ENCODE measurements at places on chromosomes 11 and 22.

GRCh38 chr11:68655406-68655805 lies 28.9 kb upstream of the GAL start:
- H3K27ac ChIP-seq, result no peak overlapping the region
- no peak for DNase-seq
- no peak overlapping the region for H3K4me3 ChIP-seq
- H3K4me1 ChIP-seq, result no peaks in the 10 kb centered on the region
- H3K36me3 ChIP-seq, result no peaks in the 10 kb centered on the region

GRCh38 chr22:17938484-17938924 lies 85.9 kb downstream of the MICAL3 start:
- H3K27ac ChIP-seq, result no peak overlapping the region
- no peaks in the 10 kb centered on the region for H3K4me1 ChIP-seq
- DNase-seq, result no peak

DNA sequence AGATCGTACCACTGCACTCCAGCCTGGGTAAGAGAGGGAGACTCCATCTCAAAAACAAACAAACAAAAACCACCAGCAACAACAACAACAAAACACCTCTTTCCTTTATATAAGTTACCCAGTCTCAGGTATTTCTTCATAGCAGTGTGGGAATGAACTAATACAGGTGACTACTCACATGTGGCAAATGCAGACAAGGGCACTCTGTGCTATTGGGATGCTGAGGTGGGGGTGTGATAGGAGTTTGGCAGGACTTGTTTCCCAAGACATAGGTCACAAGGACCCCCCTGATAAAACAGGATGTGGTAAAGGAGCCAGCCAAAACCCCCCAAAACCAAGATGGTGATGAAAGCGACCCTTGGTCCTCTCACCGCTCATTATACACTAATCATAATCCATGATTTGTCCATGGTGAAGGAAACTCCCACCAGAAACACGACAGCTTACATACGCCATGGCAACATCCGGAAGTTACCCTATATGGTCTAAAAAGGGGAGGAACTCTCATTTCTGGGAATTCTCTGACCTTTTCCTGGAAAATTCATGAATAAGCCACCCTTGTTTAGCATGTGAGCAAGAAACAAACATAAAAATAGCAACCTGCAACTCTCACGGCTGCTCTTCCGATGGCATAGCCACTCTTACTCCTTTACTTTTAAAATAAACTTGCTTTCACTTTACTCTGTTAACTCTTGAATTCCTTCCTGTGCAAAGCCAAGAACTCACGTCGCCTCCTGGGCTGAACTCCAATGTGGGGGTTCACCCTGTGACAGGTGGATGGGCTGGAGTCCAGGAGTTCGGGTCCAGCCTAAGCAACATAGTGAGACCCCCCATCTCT lies 18.8 kb upstream of the INCENP start:
- H3K36me3 ChIP-seq, result no peaks in the 10 kb centered on the region
- peaks cover 14% of the 10 kb centered on the region for H3K4me1 ChIP-seq
- H3K27ac ChIP-seq, result peak overlapping the region; percentile 81

GRCh38 chr22:42696331-42696967 lies 24.2 kb downstream of the A4GALT start:
- H3K4me1 ChIP-seq, result no peaks in the 10 kb centered on the region
- no peaks in the 10 kb centered on the region for H3K36me3 ChIP-seq
- no peak for DNase-seq
- no peaks in the 10 kb centered on the region for H3K27me3 ChIP-seq
- H3K4me3 ChIP-seq, result no peak overlapping the region

DNA sequence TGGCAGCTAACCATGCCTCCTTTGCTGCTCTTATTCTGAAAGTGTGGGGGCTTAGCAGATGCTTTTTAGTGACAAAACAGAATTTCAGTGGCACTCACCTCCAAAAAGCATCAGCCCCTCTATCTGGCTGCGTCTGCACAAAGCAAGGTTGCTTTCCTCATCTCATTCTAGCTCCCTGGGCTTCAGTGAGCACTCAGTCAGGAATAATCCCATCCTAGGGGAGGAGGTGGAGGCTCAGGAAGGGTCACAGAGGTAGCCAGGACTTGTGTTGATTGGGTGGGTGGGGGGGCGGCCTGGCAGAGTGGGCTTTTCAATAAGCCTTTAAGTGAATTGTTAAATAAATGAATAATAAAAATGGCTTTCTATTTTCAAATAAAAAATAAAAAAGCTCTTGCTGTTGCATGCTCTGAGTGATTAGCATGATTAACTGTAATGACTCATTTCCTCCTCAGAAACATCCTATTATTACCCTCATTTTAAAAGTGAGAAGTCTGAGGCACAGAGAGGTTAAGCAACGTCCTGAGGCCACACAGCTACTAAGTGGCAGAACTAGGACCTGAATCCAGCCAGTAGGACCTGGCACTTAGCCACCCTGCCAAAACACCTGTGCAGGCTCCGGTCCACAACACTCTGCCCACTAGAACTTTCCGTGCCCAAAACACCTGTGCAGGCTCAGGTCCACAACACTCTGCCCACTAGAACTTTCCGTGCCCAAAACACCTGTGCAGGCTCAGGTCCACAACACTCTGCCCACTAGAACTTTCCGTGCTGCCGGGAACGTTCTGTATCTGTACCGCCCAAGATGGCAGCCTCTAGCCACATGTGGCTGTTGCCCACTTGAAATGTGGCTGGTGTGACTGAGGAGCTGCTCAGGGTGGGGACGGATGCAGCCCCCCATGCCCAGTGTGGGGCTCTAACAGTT lies 5.5 kb downstream of the B3GAT1 start:
- H3K27ac ChIP-seq, result no peak overlapping the region
- DNase-seq, result no peak
- H3K4me3 ChIP-seq, result no peak overlapping the region
- peaks cover 27% of the 10 kb centered on the region for H3K27me3 ChIP-seq

GRCh38 chr11:43950311-43950855 lies 7.9 kb downstream of the C11orf96 start:
- no peak overlapping the region for H3K27ac ChIP-seq
- no peaks in the 10 kb centered on the region for H3K36me3 ChIP-seq
- H3K4me1 ChIP-seq, result no peaks in the 10 kb centered on the region
- H3K4me3 ChIP-seq, result no peak overlapping the region
- DNase-seq, result no peak
- H3K27me3 ChIP-seq, result peaks cover 37% of the 10 kb centered on the region

DNA sequence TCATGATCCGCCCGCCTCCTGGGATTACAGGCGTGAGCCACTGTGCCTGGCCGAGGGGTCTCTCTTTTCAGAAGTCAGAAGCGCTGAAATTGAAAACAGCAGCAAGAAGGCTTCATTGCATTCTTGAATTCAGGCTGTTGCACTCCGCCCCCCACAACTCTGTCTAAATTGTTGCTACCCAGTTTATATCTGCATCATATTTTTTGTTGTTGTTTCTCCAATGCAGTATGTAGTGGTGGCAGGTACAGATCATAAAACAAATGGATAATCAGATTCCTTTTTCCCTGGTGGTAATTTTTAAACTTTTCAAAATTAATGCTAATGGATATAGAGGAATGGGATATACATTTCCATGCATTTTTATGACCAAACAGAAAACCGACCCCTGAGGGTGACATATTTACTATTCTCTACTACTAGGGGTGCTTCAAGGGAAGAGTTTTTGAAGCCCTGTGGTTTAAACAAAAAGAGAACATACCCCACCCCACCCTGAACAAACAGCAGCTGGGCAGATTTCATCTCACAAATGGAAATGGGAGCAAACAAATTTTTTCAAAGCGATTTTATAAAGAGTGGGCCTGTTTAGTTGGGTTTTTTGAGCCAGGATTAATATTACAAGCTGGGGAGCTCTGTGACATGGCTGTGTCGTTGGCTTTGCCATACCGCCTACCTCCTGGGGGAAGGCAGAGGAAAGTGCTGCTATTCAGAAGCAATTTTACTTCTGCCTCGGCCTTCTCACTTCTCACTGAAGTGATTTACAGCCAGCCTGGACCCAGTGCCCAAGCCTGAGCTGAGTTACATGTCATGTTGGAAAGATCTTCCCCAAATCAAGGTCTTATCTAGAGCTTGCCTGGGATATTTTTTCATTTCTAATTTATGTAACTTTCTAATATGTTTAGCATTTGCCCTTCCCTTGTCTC lies 16.0 kb upstream of the TMA7B start:
- DNase-seq, result no peak
- no peaks in the 10 kb centered on the region for H3K27me3 ChIP-seq
- H3K4me3 ChIP-seq, result peak overlapping the region; percentile 71
- peak overlapping the region; percentile 76 for H3K27ac ChIP-seq

GRCh38 chr11:61666684-61667297 lies 13.4 kb upstream of the DAGLA start:
- no peak overlapping the region for H3K27ac ChIP-seq
- no peaks in the 10 kb centered on the region for H3K4me1 ChIP-seq
- no peak for DNase-seq

GRCh38 chr11:113564527-113565130 lies 89.4 kb upstream of the DRD2 start:
- no peaks in the 10 kb centered on the region for H3K27me3 ChIP-seq
- peaks cover 30% of the 10 kb centered on the region for H3K4me1 ChIP-seq
- no peak overlapping the region for H3K27ac ChIP-seq
- H3K4me3 ChIP-seq, result no peak overlapping the region
- DNase-seq, result no peak
- H3K36me3 ChIP-seq, result no peaks in the 10 kb centered on the region

- H3K27me3 ChIP-seq, result peaks cover 3% of the 10 kb centered on the region
- no peak for DNase-seq
- H3K27ac ChIP-seq, result no peak overlapping the region
- H3K4me3 ChIP-seq, result no peak overlapping the region
- H3K4me1 ChIP-seq, result no peaks in the 10 kb centered on the region
Measured at GRCh38 chr11:92955860-92956259, 13.6 kb upstream of the MTNR1B start.

- H3K27ac ChIP-seq, result no peak overlapping the region
- H3K4me1 ChIP-seq, result no peaks in the 10 kb centered on the region
- no peaks in the 10 kb centered on the region for H3K27me3 ChIP-seq
- H3K36me3 ChIP-seq, result no peaks in the 10 kb centered on the region
- DNase-seq, result no peak
- no peak overlapping the region for H3K4me3 ChIP-seq
Measured at GRCh38 chr11:131481971-131482370, 111.6 kb downstream of the NTM start.

DNA sequence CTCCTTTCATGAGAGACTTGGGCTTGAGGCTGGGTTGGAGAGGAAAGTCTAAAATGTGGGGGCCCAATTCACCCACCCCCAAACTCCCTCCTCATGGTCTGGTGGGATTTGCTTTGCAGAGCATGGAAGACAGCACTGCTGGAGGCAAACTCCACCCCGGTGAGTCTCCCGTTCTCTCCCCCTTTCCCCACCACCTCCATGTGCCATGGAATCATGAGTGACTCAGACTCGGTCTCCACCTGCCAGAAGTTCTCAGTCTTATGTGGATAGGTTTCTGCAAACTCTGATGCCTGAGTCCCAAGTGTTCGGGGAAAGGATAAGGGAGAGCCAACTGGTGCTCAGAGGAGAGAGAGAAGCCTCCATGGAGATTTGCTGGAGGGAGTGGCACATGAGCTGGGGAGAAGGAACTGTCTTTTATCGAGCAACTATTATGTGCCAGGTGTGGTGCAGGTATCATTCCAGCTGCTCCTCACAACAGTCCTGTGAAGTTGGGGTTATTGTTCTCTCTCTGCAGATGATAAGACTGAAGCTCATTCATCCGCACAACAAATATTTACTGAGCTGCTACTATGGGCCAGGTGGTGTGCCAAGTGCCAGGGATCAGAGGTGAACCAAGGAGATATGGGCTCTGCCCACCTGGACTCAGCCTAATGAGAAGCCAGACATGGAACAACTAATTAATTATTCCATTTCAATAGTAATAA lies 6.6 kb downstream of the PLEKHB1 start:
- H3K27me3 ChIP-seq, result no peaks in the 10 kb centered on the region
- no peak overlapping the region for H3K27ac ChIP-seq
- no peak for DNase-seq
- no peaks in the 10 kb centered on the region for H3K4me1 ChIP-seq
- H3K36me3 ChIP-seq, result no peaks in the 10 kb centered on the region
- no peak overlapping the region for H3K4me3 ChIP-seq

DNA sequence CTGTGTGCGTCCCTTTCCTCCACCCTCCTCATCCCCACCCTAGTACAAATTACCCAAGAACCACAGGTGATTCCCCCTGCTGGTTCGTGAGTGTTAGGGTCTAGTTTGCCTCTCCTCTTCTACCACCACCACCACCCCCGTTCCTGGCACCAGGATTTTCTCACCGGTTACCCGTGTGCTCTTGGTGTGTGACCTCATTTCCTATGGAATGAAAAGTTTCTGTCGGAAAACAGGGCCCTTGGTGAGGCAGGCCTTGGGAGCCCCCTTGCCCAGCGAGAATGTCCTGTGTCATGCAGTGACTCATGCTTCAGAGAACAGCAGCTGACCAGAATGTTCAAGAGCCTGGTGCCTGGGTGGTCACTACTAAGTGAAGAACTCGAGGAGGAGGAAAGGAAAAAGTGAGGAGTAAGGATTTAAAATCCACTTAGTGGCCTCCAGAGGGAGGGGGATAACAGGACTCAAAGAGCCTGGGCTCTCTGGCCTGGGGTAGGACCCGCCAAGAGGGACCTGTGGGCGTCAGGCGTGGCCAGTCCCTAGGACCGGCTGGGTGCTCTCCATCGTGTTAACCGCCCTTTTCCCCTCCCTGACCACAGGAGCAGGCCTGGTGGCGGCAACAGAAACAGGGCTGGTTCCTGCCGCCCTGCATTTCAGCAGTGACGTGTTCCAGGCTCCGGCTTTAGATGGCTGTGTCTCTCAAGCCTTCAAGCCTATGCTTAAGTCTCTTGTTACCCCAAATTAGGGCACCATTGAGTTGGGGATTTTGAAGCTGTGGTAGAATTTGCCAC lies 30.2 kb downstream of the C22orf31 start:
- H3K4me3 ChIP-seq, result no peak overlapping the region
- no peaks in the 10 kb centered on the region for H3K36me3 ChIP-seq
- H3K27ac ChIP-seq, result no peak overlapping the region
- H3K4me1 ChIP-seq, result peaks cover 13% of the 10 kb centered on the region
- DNase-seq, result no peak
- H3K27me3 ChIP-seq, result peaks cover 62% of the 10 kb centered on the region

GRCh38 chr11:11582011-11582701 lies 39.6 kb downstream of the GALNT18 start:
- no peak overlapping the region for H3K4me3 ChIP-seq
- peaks cover 4% of the 10 kb centered on the region for H3K4me1 ChIP-seq
- H3K36me3 ChIP-seq, result no peaks in the 10 kb centered on the region
- H3K27me3 ChIP-seq, result no peaks in the 10 kb centered on the region
- no peak for DNase-seq
